Vein endothelial cell (primary cell): ENCODE measurements at places on chromosomes 16 and 17. TPM values are rescaled to one million over a fixed set of nuclear protein-coding genes. Genes with fewer than 3 reads are reported as not detected.

Gene SLC35G6
- not detected in 2 replicates for total RNA-seq

Gene ESRP2
- 0.29 and 0.98 TPM in 2 replicates for total RNA-seq

Gene KRT26
- not detected in 2 replicates for total RNA-seq

Gene VTN
- total RNA-seq = 0.10 TPM in 1 of 2 replicates, not detected in the other

Gene ARHGAP23
- 66.6 and 66.9 TPM in 2 replicates for total RNA-seq

Gene HDAC5
- total RNA-seq = 25.4 and 44.1 TPM in 2 replicates
